ENCODE measurements at places on chromosomes 4 and X. TPM values are rescaled to one million over a fixed set of nuclear protein-coding genes. Genes with fewer than 3 reads are reported as not detected.

INPP4B gene
- 4.0 TPM for total RNA-seq

RHOXF1 gene
- total RNA-seq = not detected

PNMA5 gene
- not detected for total RNA-seq

TRIM61 gene
- total RNA-seq = 1.7 TPM

SLC6A14 gene
- not detected for total RNA-seq

TRAM1L1 gene
- total RNA-seq = 3.3 TPM

PAGE5 gene
- total RNA-seq = not detected

PCDH19 gene
- total RNA-seq = not detected

AKAP14 gene
- total RNA-seq = not detected

PRRG3 gene
- total RNA-seq = not detected

ATRX gene
- 44.3 TPM for total RNA-seq

SPOCK3 gene
- not detected for total RNA-seq

MAGT1 gene
- total RNA-seq = 103 TPM

CXCL11 gene
- 1.3 TPM for total RNA-seq

HOPX gene
- not detected for total RNA-seq

KLHL34 gene
- total RNA-seq = not detected

Measured in MG63 (cell line).